ENCODE measurements at places on chromosomes 11 and 22.

GRCh38 chr22:21074102-21074715 is 28.5 kb downstream of the LRRC74B start:
- no peak for DNase-seq

DNA sequence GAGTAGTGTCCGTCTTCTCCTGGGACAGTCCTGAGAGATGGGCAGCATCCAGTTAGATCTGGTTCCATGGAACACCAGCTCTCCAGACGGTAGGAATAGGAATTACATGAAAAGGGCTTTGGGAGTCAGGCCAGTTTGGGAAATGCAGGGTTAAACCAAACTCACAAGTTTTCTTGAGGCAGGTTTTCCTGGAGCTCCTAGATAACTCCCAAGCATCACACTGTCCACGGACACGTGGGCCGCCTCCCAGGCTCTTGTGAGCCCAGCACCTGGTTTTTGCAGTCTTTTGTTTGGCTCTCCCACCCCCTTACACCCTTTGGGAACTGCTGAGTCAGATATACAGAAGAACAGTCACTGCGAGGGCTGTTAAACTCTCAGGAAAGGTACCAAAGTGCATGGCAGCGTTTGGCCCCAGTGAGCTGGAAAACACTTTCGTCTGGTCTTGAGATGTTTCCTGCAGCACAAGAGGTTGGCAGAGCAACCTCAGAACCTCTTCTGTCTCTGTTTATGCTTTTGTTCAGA is 90.0 kb downstream of the BCR start:
- DNase-seq: no peak

GRCh38 chr22:27205492-27206373 is 548.3 kb downstream of the MIAT start:
- no peak for DNase-seq

DNA sequence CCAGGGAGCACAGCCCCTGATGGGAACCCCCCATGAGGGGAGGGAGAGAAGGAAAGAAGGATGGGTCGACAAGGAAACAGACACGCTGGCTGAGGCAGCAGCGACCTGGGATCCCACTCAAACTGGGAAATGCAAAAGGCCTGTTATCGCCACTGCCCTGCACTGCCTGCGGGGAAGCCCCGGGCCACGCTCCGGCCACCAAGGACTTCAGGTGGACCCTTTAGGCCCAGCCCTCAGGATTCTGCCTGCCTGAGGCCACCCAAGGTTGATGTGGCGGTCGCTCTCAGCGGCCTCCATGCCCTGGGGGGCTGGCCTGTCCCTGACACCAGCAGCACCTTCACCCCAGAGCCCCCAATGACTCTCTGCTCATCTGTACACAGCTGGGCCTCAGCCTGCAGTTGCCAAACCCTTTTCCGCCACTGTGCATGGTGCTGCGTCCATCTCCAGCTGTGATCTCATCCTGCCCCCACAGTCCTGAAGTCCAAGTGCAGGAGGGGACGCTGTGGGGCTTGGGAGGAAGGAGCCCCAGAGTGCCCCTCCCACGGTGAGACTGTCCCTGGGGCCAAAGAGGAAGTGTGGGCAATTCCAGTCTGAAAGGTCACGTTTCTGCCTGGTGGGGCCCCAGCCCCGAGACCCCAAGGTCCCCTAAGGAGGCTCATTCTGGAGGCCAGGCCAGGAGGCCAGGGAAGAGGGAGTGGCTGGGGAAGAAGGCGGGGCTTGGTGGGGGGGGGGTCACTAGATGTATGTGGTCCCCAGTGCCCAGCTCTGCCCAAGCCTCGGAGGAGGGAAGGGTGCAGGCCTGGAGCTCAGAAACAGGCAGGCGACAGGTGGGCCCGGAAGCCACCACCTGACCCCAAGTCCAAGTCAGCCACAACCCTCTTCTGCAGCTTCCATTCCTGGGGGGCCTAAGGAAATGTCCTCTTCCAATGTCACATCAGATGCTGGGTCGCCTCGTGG is 31.6 kb downstream of the OSBPL5 start:
- DNase-seq: no peak

- DNase-seq: no peak
These were observed 627 bp downstream of the ASCL2 start for GRCh38 chr11:2269601-2270321.

- no peak for DNase-seq
These were observed 451.3 kb downstream of the METTL15 start for GRCh38 chr11:28559492-28559891.

DNA sequence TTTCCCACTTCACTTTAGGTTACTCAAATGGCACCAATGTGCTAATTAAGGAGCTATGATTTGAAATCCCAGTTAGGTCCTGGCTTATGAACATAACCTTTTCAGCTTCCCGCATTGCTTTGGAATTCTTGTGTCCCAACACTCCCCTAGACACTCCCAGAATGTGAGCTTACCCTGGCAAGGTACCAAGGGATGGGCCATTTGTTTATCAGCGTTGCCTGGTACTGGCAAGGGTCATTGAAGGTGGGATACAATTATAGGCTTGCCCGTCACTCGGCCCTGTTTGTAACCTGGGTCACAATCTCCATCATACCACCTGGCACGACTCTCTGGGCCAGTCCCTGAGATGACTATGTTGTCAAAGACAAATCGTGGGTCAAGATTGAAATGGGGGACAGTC is 5.4 kb downstream of the CSRP3 start:
- no peak for DNase-seq

DNA sequence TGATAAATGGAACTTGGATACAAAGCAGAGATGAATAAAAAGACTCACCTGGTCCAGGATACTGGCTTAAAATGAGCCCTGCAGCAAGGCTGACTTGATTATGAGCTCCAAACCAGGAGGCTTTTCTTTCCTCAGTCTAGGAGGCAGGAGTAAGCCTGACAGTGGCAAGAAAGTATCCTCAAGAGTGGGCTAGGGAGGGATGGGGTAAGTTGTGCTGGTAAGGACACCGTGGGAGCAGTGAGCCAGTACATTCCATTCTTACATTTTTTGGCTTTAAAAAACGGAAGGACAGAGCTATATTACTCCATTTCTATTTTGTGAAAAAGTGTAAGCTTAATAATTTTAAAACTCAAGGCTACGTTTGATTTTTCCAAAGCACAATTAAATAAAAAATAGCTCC is 187.1 kb upstream of the DDI1 start:
- DNase-seq: no peak

DNA sequence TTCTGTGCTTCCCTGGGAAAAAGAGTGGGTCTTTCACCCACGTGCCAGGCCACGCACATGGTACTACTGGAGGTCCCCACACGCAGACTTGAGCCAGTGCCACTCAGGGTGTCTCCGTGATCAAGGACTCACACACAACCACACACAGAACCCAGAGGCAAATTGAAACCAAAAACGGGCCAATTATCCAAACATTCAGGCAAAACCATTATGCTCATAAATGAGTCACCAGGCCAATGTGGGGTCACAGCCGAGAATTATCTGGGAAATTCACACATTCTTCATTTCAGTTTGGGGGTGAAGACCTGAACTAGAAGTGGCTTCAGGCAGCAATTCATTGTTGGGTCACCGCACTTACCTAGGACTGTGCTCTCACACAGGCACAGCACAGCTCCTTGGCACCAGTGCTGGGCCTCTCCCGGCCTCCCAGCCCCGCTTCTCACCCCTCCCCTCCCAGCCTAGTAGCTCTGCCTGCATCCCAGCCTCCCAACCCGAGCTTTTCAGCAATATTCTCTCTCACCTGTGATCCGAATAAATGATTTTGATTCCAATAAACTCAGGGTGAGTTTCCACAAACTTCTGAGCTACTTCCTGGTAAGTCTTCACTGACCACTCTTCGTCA is 28.0 kb downstream of the ADA2 start:
- no peak for DNase-seq

DNA sequence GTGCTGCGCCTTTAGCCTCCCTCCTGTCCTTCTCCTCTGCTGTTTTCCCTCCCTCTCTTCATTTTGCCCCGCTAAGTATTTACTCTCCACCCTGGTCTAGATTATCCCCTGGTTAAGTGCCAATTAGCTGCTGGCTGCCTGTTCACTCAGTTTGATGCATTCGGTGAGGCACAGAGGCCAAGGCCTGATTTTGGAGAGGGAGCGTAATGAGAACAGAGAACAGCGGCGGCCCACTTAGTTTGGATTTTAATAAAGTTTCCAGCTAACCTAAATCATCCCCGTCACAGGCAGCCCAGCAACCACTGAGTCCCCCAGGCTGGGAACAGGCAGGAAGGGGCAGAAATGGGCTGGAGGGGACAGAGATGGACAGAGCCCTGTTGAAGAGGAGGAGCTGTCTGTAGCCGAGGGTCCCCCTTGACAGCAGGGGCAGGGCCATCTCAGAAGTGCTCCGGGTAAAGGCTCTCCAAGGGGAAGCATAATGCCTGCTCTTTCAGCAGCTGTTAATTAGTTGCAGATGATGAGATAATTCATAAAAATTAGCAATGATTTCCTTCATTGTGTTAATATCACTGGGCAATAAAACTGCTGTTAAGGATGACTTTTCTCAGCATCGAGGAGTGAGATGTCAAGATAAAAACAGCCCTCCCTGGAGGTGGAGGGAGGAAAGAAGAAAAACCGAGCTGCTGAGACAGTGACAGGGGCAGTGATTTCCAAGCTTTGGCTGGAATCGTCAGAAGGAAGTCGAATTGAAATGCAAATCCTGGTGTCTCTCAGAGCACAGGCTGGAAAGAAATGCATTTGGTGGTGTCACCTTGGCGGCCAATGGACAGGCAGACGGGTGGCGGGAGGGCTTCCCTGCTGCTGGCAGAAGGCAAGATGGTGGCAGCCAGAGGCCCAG is 170.1 kb downstream of the GRIK4 start:
- DNase-seq: no peak

GRCh38 chr11:61039916-61040315 is 62.4 kb upstream of the CD5 start:
- DNase-seq: no peak

Data from stimulated activated CD4-positive, alpha-beta T cell treated with anti-CD3 and anti-CD28 coated beads, Interleukin-2, amount 100 ng/mL, for 4 hours (primary cell).